ENCODE measurements at places on chromosomes 16 and 17. TPM values are rescaled to one million over a fixed set of nuclear protein-coding genes. Genes with fewer than 3 reads are reported as not detected.

GRCh38 chr17:58351182-58351581 is 819 bp downstream of the SUPT4H1 start:
- no peak for DNase-seq

DNA sequence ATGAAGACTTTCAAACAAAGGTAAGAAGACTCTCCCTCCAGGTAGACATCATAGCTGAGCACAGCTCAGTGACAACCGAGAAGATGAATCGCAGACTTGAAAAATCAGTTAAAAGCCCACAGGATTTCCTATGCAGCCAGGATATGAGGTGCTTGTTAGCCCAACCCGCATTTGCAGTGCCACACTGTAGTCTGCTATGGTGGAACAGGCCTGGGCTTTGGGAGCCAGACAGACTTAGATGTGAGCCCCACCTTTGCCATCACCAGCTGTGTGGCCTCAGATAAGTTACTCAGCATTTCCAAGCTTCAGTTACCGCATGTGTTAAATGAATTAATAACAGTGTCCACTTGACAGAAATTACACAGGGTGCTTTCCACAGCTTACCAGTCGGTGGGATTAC is 204.4 kb upstream of the HS3ST3A1 start:
- no peak for DNase-seq

- DNase-seq: no peak
Measured at GRCh38 chr17:61442878-61443474, 9.2 kb upstream of the TBX4 start.

DNA sequence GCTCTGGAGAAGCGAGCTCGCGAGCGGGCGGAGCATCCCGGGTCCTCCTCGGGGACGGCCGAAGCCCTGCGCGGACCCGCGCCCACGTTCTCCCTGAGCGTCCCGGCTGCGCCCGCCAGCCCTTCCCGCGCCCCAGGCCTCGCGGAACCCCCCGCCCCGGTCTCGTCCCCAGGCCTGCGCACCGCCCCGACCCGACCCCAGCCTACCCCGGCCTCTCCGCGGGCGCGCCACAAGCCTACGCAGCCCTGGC is 159 bp downstream of the USP36 start:
- no peak for DNase-seq

GRCh38 chr17:75650874-75651273 is 16.1 kb downstream of the RECQL5 start:
- DNase-seq: no peak

- DNase-seq: no peak
Measured at GRCh38 chr17:39525801-39526506, 64.7 kb downstream of the CDK12 start.

GRCh38 chr16:657487-657886 is 8.3 kb downstream of the WDR90 start:
- DNase-seq: no peak

GRCh38 chr16:3654249-3654991 is at the start of gene DNASE1:
TSS of gene DNASE1 (plus strand) at chr16:3654691. CDS start at chr16:3655374, 683 bp downstream.
- no peak for DNase-seq

DNA sequence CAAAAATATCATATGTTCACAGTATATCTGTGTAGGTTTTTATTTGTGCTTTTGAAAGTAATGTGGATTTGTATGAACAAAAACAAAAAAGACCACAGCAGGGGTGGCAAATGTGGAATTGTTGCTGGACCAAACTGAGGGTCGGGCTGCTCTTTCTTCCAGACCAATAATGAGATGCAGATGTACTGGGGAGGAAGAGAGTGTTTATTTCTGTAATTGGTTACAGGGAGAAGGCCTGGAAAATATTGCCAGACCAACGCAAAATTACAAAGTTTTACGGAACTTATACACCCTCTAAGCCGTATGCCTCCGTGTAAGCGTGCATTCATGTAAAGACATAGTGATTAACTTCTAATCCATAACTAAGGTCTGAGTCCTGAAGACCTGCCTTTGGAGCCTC is 353.9 kb upstream of the C16orf82 start:
- no peak for DNase-seq

- no peak for DNase-seq
Measured at GRCh38 chr16:28131181-28131580, 67.7 kb upstream of the GSG1L start.

DNA sequence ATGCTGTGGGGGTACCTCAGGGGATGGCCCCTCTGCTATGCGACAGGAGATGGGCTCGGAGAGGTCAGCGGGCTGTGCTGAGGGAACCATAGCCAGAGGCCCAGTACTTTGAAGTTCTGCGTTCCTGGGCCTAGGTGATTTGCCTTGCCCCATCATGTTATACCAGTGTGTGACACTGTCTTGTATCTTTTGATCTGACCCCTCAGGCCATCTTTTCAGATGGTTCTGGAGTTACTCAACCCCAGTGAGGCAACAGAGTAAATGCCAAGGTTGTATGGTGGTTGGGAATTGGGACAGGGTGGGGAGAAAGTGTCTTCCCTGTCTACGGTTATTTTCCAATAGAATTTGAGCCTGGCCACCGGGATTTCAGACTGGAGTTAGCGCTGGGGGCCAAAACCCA is 8.5 kb downstream of the MSI2 start:
- DNase-seq: no peak

DNA sequence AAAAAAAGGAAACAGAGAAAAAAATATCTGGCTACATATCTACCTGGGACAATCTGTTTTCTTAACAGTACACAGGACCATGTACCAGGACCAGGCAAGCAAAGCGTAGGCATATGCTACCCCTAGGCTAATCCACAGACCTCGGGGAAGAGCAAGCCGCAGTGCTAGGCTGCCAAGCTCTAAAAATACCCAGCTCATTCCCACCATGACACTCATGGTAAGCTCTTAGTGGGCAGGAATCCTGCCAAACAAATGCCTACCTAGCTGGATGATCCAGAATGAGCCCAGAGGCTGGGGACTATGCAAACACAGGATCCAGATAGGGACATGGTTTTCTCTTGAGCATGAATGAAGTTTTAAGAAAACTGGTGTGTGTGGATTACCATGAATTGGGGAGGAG is 95.6 kb downstream of the GRIN2A start:
- DNase-seq: no peak

DNA sequence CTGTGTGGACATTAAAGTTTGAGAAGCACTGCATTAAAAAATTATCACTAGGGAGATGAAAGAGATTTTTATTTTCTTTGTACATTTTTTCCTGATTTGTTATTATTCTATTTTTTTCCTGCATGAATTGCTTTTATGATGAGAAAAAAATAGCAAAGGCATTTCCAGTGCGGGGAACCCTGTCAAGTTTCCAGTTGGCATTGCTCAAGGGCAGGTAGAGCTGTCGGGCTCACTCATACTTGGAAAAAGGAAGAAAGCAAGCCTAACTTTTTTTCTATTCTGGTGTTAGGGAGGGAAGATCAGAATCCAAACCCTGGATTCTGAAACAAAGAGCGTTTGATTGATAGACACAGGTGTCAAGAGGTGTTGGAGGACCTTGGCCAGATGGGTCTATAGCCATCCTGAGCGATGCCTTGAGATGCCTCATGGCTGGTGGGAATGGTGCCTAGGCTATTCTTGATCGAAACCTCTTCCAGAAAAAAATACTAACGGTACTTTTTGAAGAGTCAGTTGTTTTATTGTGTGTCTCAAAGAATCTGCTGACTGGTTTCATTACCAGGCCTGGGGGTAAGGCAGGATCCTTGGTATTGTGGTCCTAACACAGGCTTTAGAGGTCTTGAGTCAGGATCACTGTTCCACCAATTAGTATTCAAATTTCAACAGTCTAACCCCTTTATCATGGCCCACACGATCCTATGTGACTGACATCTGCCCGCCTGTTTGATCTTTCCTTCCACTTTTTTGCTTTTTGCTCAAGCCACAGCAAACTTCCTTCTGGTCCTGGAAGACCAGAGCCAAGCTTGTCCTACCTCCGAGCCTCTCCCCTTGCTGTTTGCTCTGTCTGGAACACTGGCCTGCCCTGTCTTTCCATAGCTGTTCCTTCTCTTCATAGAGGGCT is 20.1 kb downstream of the SNX29 start:
- no peak for DNase-seq

GRCh38 chr17:49051269-49051668 is 54.1 kb downstream of the IGF2BP1 start:
- DNase-seq: no peak

- no peak for DNase-seq
Measured at GRCh38 chr17:76585033-76585648, 519 bp downstream of the ST6GALNAC2 start.

GRCh38 chr16:79042886-79043285 is 557.7 kb downstream of the MAF start:
- DNase-seq: no peak

DNA sequence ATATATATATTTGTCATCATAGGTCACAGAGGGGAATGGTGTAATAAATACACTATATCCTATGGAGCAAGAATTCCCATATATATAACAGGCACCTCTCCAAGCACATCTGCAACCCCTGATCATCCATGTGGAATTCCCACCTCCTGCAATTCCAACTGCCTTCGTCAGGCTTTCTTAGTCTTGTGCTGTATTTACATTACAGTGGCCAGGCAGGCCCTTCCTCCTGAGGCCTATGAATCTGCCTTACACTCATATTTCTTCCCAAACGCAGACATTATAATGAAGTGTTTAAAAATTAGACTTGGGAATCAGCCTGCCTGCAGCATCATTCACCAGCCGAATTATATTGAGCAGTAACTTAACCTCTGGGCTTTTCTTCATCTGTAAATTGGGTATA is 19.3 kb upstream of the DNAH9 start:
- DNase-seq: no peak

DNA sequence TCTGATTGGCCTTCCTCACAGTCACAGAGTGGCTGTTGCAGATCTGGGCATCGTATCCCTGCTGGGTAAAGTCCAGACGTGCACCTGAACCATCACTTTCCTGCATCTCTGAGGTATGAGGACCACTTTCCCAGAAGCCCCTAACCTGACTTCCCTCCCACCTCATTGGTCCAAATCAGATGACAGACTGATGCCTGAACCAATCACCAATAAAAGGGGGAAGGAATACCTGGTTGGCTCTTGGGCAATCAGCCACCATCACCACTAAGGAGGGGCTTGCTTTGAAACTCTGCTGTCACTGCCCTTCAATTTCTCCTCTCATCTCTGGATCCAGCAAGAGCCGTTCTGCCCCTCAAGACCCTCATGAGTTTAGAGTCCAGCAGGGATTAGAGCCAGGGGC is 13.6 kb upstream of the WFDC1 start:
- DNase-seq: no peak

GRCh38 chr17:68591583-68591982 is 9.6 kb downstream of the FAM20A start:
- no peak for DNase-seq

- DNase-seq: no peak
Measured at GRCh38 chr16:4763791-4764190, 3.2 kb downstream of the ZNF500 start.

- DNase-seq: no peak
Measured at GRCh38 chr17:50095626-50096037, 481 bp downstream of the PDK2 start.

GRCh38 chr16:11909653-11910545 is 5.9 kb downstream of the GSPT1 start:
- DNase-seq: no peak

- DNase-seq: no peak
Measured at GRCh38 chr17:34895383-34895782, 65.9 kb downstream of the CCT6B start.

DNA sequence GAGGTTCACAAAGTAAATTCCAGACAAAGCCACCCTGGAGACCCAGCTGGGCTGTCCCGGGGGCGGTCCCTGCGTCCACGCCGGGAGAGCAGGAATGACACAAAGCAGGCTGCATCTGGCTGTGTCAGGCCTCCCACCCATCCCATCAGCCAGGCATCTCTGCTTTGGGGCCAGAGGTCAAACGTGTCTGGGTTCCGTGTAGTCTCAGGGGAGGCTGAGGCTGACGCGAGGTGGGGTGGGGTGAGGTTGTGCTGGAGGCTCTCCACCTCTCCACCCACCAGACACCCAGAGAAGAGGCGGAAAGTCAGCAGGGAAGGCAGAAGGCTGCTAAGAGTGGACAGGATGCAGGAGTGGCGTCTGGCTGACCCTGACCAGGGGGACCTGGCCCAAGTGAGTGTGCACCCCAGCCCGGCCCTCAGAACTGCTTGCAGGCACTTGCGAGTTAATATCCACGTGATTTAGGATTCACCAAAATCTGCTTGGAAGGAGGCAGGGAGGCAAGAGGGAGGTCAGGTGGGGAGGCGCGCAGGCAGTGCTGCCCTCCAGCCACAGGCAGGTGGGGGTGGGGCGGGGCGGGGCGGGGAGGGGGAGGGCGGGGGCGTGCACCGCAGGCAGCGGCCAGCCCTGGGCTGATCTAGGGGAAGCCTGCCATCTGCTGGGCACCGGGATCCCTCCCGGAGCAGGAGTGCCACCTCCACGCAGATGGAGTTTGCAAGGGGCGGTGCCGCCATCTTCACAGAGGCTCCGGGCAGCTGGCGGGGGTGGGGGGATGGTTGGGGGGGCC is 44.3 kb downstream of the TBC1D16 start:
- no peak for DNase-seq

GRCh38 chr17:80274331-80274730 is 13.7 kb downstream of the RNF213 start:
- DNase-seq: no peak

- DNase-seq: no peak
Measured at GRCh38 chr17:35700150-35700549, 31.3 kb upstream of the RASL10B start.

The TMEM220 gene
- 1.9 TPM for total RNA-seq

The HOXB3 gene
- 49.9 TPM for total RNA-seq

The OR1E1 gene
- not detected for total RNA-seq

The ZDHHC1 gene
- total RNA-seq: 7.3 TPM

The HEATR9 gene
- not detected for total RNA-seq

The CDK3 gene
- 1.7 TPM for total RNA-seq

The CRYBA1 gene
- total RNA-seq: not detected

The FOXC2 gene
- total RNA-seq: 30.1 TPM

The TRPV3 gene
- 0.36 TPM for total RNA-seq

The KLHL10 gene
- not detected for total RNA-seq
